Iris pigment epithelial cell (primary cell): ENCODE measurements at places on chromosomes 1 and 21.

GRCh38 chr1:244329591-244330317 lies 122.0 kb downstream of the ADSS2 start:
- DNase-seq: no peak

DNA sequence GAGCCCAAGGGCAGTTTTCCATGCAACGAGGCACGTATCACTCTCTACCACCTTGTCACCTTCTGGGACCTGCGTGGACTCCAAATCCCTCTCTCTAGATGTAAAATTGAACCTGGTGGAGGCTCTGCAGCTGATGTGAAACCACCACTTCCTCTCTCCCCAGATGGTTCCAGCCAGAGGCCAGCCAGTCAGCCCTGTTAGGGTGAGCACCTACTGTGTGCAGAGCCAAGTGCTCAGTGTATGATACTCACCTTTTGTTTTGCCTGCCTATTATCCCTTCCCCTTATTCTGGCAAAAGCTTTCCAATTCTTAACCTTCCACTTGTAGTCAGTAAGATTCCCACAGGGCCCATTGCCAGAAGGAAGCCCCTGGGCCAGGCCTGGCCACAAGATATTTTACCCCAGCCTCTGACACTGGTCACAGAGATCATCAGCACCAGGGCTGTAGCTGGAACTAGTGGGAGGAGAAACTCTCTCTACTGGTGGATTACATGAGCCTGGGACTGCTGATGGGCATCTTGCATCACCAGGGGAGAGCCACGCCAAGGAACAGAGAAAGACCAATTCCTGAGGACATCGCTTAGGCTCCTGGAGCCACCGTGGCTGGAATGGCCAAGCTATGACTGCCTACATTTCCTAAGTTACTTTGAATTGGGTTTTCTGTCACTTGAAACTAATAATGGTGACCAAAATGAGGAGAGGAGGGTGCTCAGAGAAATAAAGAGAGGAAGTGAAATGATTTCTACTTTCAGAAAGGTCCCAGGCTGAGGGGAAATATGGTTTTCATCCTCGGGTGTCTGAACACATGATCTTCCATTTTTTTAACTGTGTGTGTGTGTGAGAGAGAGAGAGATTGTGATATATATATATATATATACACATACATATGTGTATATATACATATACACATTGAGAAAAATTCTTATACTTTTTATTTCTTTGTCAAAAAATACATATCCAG lies 26.6 kb upstream of the RD3 start:
- DNase-seq: no peak

DNA sequence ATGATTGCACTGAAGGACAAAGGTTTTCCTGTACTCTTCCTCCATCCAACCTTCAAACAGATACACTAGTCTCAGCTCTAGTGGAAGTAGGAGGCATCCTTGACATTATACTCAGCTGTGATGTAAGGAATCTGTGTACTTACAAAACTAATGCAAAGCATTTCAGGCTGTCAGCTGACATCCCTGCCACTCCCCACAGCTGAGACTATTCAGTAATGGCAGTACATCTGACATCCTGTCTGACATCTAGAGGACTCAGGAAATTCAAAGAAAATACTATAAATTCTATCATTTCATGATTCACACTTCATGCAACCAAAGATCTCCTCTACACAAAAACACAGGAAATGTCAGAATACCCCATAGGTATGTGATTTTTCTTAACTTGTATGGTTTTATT lies 325.8 kb downstream of the SMYD3 start:
- DNase-seq: peak; percentile 39

GRCh38 chr21:36104317-36105300 lies 30.3 kb upstream of the CBR3 start:
- DNase-seq: peak; percentile 33

GRCh38 chr1:241531195-241532161 lies 700 bp upstream of the KMO start:
- DNase-seq: peak; percentile 82

DNA sequence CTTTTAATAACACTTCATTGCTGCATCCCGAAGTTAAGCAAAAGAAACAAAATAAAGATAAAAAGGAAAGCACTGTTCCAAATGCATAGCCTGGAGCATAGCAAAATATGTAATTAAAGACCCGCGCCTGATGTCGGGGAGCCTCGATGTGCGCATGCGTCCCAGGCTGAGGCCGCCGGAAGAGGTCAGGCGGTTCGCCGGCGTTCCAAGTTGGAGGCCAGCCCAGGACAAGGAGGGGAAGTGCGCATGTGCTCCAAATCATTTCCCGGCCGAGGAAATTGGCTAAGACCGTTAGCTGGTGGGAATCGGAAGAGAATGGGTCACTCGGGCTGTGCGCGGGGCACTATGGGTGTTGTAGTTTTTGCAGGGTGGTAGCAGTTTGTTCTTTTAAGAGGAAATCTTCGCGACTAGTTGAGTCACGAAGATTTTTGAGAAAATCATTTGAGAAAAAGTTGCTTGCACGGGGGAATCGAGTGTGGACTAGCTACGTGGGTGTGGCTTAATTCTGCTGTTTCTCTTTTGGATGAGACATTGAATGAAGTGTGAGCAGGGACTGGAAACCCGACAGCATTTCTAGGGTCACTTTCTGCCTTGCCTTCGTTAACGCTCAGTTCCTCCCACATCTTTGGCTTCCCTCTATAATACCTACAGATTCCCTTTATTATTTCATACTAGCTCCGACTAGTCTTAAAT lies 31.0 kb upstream of the CD1D start:
- DNase-seq: peak; percentile 97

- DNase-seq: no peak
Observed at GRCh38 chr1:116842654-116843053, 67.1 kb upstream of the PTGFRN start.

- DNase-seq: peak; percentile 92
Observed at GRCh38 chr1:184953600-184954219, 20.6 kb downstream of the NIBAN1 start.

DNA sequence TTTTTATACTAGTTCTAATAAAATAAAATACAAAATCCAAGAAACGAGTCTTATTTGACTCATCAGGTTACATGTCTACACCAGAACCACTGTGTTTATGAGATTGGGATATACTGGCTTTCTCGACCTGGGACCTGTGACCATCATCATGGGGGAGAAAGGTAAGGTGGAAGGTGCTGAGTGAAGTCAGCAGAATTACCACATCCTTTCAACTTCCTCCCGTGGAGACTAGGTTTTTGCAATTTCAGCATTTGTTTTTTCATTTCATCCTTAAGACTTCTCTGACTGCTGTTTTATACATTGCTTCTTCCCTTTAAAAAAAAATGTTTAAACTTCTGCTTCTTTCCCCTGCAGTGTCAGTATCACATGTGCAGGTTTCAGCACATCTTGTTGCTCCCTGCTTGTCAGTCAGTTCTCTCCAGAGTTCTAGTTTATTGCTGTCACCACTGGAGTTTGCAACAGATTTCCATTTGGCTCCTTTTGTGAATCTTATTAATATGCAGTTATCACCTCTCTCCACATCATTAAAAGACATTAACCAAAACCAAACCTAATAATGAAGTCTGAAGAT lies 60.4 kb upstream of the HAO2 start:
- no peak for DNase-seq

GRCh38 chr21:33936301-33937038 lies 20.9 kb upstream of the ATP5PO start:
- no peak for DNase-seq

- peak; percentile 63 for DNase-seq
Observed at GRCh38 chr1:2229037-2229864, 1.1 kb downstream of the SKI start.

DNA sequence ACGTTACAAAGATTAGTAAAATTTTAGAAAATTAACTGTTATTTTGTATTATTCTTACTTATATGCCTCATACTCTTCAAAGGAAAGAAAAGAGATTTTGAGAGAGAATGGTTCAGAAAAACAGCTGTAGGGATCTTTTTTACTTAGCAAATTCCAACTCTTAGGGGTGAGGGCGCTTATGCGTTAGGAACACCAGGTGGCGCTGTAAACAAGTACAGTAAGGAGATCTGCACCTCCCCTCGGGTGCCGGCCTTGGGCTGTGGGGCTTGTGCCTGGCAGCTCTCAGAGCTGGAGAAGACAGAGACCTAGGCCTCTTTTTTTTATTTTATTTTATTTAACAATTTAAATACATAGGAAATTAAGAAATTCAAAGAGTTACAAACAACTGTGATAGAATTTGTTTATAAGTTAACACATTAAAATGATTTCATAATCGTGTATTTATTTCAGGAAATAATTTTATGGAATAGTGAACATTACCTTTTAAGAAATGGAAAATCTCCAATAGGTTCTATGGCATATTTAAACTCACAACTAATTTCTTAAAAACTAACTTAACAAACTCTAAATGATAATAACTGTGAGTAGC lies 32.6 kb downstream of the UTP25 start:
- peak; percentile 87 for DNase-seq

DNA sequence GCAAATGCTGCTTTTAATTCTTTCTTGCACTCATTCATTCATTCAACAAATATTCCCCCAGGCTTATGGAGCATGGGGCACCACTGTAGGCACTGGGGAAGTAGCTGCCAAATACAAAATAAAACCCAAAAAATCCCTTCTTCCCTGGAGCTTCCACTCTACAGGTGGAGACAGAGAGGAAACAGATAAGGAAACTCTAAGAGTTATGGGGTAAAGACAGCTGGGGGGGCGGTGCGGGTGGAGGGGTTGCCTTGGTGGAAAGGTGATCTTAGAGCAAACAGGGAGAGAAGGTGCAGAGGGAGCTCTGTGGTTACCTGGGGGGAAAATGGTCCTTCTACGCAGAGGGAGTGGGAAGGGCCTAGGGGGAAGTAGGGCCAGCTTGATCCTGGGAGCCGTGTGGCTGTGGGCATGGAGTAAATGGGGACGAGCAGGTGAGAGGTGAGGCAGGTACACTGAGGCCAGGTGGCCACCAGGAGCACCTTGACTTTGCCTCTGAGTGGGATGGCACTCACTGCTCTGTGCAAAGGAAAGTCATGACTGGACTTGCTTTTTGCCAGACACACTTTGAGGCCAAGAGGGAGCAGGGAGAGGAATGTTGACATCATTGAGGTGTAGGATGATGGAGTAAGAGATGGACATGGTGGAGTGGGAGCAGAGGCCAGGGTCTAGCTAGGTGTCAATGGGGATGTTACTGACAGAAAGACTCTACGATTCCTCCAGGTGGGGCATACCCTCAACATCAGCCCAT lies 152.0 kb downstream of the ETS2 start:
- DNase-seq: no peak

DNA sequence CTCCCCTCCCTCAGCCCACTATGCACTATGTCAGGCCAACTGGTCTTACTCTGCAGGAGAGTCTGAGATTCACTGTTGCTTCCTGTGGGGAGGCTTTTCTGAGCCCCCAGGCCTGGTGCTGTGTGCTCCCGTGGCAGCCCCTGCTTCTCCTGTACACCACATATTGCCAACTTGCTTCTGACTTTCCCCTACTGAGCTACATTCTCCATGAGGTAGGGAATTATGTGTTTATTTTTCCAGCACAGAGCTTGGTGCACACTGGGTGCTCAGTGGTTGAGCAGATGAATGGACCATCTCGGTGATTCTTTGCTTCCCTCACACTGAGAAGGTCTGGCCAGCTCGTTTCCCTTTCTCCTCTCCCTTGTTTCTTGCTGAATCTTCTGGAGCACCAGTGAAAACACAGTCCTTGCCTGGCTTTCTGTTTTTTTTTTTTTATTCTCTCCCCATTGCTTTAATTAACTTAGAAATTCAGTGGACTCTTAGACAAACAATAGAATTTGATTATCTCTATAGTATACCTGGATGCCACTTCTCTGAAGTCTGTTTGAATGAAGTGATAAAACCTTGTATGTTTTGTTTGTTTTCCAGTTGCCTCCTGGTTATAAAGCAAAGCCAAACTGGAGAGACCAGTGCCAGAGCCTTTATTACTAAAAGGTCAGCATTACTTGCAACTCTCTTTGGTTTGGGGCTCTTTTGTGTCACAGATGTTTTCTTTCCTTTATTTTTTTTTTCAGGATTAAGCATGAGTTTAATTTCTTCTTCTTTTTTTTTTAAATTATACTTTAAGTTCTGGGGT lies 50.3 kb upstream of the CNIH3 start:
- no peak for DNase-seq

DNA sequence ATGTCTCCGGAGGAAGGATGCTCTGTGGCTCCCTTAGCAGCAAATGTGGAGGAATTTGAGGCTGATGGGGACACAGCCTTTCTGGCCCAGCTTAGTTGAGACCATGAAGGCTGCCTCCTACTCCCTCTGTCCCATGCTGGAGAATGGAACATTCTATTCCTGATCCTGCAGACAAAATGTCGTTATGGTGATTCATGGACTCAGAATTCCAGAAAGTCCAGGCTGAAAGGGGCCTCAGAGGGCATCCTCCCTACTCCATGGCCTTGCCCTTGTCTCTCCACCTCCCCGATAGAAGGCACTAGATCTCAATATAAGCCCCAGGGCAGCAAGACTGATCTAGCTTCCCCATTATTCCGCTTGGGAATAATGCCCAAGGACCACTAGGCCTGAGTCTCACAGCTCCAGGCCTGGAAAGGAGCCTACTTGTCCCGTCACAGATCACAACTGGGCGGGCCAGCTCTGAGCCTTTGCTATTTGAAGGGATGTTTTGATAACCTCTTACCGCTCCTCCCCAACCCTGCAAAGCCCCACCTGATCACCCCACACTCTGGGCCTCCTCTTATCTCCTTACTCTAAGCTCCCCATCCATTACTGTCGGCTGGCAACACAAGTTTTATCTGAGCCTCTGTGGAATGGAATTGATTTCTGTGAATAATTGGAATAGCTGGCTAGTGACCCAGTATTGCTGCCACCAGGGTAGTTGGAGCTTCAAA lies 52.8 kb upstream of the TRABD2B start:
- DNase-seq: no peak

GRCh38 chr1:155136748-155137147 lies 1.1 kb downstream of the SLC50A1 start:
- DNase-seq: no peak

- DNase-seq: no peak
Observed at GRCh38 chr1:74681449-74681848, 7.9 kb upstream of the ERICH3 start.

DNA sequence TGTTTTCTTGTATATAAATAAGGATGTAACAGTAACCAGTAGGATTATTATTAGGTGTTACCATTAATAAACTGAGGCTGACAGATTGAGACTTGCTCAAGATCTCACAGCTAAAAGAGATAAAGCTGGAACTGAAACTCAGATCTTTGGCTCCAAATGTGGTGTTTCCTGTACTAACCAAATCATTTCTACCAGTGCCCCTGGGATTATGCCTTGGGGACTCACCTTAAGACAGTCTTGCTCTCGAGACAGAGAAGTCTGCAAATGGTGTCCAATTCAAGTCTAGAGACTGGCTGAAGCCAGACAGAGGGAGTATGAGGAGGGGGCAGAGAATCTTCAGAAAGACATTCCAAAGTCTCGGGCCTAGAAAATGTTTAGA lies 593 bp upstream of the CD53 start:
- DNase-seq: no peak

DNA sequence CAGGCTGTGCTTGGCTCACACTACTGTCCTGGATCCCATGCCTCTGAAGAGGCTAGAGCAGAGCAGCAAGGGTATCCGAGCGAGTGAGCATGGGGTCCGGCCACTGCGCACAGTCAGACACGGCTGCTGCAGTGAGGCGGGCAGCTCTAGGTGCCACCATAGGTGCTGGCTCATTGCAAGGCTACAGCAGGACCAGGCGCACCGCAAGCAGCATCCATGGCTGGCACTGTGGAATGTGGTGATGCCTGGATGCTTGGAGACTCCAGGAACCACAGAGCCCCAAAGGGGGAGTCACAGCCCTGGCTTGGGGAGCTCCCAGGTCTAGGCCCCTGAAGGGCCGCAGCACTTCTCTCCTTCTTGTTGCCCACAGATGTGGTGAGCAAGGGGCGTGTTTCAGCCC lies 47.2 kb downstream of the ATP6V1G3 start:
- DNase-seq: no peak
